ENCODE measurements at places on chromosomes 1 and 21. TPM values are rescaled to one million over a fixed set of nuclear protein-coding genes. Genes with fewer than 3 reads are reported as not detected.

CORT gene
- total RNA-seq, result 0.71 TPM

AMY1B gene
- total RNA-seq, result not detected

TSPAN1 gene
- total RNA-seq, result 0.95 TPM

MTMR11 gene
- total RNA-seq, result 16.1 TPM

S100A7A gene
- total RNA-seq, result not detected

CRYAA gene
- not detected for total RNA-seq

OPTC gene
- total RNA-seq, result not detected

SH2D1B gene
- not detected for total RNA-seq

FAM167B gene
- 2.2 TPM for total RNA-seq

- DNase-seq, result no peak
Measured at GRCh38 chr1:178485541-178485981, 11.2 kb downstream of the CLEC20A start.

- no peak for DNase-seq
Measured at GRCh38 chr1:177824508-177824982, 145.3 kb downstream of the SEC16B start.

- DNase-seq, result no peak
Measured at GRCh38 chr1:15411593-15412137, 2.0 kb downstream of the EFHD2 start.

GRCh38 chr1:159821171-159821867 lies 5.4 kb upstream of the SLAMF8 start:
- DNase-seq, result no peak

DNA sequence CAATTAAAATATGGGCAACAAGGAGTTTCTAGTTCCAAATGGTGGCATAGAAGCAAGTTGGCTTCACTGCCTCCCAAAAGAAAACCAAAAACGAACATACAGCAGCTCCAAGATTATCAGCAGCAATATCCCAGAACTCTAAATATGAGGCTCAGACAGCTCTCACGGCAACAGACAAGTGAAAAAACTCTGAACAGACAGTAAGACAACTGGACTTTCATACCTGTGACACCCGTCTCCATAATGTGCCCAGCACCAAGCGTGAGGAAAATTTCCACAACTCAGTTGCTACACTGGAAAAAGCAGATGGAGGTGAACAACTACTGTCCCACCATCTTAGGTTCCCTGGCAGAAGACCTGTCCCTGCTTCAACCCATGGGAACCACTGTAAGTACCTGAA lies 39.9 kb downstream of the HSF2BP start:
- DNase-seq, result no peak

- DNase-seq, result no peak
Measured at GRCh38 chr1:204513117-204513716, 3.0 kb upstream of the MDM4 start.

GRCh38 chr1:94279038-94279437 lies 41.7 kb upstream of the ARHGAP29 start:
- DNase-seq, result no peak

DNA sequence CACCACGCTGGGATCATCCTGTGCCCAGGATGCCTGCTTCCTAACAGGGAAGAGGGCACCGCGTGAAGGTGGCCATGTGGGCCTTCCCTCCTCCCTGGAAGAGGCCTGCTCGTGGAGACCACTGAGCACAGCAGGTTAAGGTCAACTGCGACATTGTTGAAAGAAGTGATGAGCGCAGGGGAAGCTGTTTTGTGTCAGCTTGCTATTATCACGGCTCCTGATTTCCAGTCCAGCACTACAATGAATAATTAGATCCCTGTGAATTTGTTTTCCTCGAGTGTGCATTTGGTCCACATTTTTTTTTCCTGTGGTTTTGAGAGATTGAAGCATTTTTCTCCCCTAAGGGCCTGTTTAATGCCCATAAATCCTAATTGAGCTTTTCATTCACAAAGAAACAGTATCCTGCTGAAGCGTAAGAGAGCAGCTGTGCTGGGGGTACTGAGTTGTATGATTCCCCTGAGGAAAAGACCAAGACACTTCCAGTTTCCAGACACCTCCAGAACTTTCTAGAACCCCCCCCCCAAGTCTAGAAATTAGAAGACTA lies 204.9 kb downstream of the KCNJ6 start:
- no peak for DNase-seq

GRCh38 chr1:227330279-227331076 lies 12.2 kb upstream of the CDC42BPA start:
- DNase-seq, result no peak

DNA sequence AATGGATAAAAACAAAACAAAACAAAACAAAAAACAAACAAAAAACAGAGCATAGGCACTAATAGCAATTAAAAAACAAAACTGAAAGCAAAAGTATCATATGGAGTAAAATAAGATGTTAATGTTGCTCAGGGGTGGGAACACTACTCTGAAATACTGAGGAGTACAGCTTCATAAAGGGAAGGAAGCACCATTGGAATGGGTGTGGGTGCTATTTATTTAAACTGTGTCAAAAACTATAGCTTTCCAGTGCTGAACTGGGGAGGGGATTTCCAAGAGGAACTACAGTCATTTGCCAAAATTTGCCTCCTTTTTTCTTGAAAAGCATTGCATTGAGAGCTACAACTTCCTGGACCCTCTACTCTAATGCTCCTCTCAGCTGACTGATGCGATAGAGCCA lies 40.0 kb downstream of the SPTA1 start:
- DNase-seq, result no peak

DNA sequence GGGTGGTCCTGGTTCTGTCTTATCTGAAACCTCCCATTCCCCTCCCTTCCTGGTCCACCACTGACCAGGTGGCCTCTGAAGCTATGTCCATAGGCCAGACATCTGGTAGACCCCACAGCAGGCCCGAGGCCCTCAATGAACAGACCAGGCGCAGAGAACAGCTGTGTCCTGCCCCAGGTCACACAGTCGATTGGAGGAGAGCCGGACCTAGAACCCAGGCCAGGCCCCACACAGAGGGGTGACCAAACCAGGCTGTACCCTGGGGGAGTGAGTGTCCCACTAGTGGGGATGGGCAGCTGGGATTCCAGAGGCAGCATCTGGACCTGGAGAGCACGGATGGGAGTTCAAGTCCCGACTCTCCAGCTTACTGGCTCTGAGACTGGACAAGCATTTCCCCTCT lies 29.2 kb downstream of the RNU1-1 start:
- no peak for DNase-seq

- no peak for DNase-seq
Measured at GRCh38 chr1:182059936-182060335, 1.6 kb downstream of the ZNF648 start.

GRCh38 chr21:42607525-42608102 lies 45.8 kb upstream of the PDE9A start:
- DNase-seq, result no peak

GRCh38 chr1:47325528-47325927 lies 8.1 kb upstream of the CMPK1 start:
- DNase-seq, result no peak

DNA sequence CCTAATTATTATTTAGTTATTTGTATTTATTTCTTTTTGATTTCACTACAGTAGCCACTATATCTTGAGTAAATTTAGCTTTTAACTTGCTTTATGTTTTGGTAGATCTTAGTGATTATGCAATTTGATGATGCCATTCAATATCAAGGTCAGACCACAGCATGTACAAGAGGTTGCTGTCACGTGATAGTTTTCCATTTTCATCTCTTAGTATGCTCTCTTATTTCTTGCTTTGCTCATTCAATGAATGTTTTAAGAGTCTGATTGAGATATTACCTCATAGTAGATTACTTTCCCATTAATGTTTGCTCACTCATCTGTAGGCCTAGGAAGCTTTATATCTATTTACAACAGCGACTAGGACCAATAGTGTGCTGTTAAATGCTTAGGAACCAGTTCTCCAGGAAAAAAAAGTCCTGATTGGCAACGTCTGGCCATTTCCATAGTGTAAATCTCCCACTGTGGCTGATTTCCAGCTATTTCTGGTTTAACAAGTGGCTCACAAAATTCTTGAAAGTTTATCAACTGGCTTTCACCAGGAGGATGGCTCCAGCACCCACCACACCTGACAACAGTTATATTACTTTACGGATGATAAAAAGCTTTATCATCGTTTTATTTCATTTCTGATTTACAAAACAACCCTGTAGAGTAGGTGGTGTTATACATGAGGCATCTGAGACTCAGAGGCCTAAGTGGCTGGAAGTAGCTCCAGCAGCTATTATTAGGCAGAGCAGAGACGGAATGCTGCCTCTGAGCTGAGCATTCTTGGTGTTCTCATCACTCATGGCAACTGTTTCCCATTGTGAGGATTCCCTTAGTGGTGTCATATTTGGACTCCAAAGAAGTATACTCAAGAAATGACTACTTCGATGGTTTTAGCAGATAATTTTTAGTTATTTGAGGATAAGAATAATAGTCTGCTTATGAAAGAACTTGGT lies 235.2 kb downstream of the DISC1 start:
- no peak for DNase-seq

DNA sequence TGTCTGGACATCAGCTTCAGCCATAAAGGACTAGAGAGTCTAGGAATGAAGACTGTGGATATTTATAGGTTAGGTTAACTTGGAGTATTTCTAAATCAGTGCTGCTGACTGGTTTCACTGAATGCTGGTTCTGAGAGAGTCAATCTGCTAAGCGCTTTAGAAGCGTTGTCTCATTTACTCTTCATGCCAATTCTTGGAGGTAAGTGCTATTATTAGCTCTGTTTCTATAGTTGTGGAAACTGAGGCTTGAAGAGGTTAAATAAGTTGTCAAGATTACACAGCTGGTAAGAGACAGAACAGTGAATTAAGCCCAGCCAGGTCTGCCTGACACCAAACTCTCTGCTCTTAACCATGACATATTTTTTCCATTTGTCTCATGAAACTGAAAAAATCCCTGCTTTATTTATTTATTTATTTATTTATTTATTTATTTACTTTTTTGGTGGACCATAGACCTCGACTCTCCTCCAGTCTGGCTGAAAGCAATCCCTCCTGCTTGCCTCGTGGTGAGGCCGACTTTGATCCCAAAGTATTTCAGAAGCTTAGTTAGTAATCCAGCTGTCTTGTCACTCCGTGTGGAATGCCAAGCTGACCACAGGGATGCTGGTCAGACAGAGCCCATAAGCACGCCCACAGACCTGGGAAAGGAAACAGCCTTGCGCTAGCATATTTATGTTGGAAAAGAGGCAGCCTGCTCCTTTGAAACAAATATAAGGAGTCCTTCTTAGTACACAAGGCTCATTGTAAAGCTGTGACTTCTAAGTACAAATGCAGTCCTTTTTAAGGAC lies 16.9 kb downstream of the NTMT2 start:
- DNase-seq, result no peak

DNA sequence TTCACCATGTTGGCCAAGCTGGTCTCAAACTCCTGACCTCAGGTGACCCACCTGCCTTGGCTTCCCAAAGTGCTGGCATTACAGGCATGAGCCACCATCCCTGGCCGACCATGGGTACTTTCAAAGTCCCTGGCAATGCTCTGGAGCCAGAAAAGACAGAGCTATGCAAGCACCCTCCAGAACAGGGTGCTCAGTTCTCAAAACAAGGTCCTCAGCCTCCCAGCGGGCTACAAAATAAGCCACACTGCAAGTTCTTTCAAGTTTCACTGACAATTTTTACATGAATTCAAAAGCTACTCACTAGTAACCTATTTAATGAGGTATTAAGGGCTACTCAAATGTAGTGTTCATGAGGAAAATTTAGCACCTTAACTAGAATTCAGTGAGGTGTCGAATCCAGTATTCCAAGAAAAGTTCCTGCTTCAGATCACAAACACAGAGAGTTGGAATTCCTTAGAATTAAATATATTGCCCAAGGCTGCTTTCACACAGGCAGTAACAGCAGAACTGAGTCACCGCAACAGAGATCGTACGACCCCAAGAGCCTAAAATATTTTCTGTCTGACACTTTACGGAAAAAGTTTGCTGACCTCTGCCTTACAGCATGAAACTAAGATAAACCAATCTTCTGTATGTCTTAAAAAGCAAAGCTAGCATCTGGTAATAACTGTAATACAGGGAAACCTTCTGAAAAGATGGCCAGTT lies 60.7 kb downstream of the HSF2BP start:
- no peak for DNase-seq

DNA sequence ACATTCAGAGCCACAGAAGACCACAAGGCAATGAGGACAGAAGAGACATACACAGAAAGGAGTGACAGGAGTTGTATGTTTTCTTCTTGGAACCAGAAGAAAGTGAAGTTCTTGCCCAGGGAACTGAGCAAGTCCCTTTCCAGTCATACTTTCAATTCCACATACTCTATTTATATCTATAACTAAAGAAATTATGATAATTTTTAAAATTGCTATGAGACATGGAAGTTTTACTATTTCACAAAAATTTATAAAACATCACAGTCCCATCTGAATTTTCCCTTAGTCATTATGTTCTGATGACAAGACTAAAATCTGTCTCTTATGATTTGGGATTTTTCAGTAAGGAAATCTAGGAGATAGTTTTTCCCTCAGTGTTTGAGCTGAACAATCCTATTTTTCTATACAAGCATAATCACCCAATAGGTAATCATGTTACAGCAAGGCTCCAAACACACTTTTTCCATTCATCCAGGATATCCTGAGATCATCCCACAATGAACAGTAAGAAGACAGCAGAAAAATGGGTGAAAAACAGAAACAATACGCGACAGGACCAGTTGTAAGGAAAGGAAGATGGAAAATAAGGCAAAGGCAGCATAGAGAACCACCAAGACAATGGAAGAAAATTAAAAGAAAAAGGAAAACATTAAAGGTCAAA lies 154.6 kb downstream of the VAV3 start:
- no peak for DNase-seq

- no peak for DNase-seq
Measured at GRCh38 chr1:9612162-9612845, 23.6 kb downstream of the TMEM201 start.

GRCh38 chr1:112511897-112512296 lies 3.1 kb downstream of the WNT2B start:
- no peak for DNase-seq

DNA sequence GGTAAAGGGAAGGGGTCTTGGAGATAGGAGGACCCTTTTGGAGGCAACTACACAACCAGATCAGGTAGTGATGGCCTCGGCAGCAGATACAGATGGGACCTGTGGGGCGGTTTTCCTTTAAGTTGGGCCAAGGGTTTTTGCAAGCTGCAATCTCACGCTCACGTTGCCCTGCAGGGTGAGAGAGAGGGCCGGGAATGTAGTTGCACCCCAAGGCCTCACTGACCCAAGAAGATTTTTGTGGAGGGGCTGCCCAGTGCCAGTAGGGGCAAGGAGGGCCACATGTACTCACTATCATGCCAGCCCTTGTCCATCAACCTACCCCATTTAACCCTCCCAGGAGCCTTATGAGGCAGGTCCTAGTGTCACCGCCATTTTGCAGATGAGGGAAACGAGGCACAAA lies 57.7 kb upstream of the SELENON start:
- no peak for DNase-seq

- no peak for DNase-seq
Measured at GRCh38 chr1:239448911-239449310, 62.5 kb downstream of the CHRM3 start.

Measured in sigmoid colon (tissue), 7 donors.